Stimulated activated naive CD8-positive, alpha-beta T cell treated with anti-CD3 and anti-CD28 coated beads, Interleukin-15, Interleukin-2, amounts not matched to agents 100 U/mL and 50 U/mL, for 24 hours (primary cell): ENCODE measurements at places on chromosomes 1 and 21.

DNA sequence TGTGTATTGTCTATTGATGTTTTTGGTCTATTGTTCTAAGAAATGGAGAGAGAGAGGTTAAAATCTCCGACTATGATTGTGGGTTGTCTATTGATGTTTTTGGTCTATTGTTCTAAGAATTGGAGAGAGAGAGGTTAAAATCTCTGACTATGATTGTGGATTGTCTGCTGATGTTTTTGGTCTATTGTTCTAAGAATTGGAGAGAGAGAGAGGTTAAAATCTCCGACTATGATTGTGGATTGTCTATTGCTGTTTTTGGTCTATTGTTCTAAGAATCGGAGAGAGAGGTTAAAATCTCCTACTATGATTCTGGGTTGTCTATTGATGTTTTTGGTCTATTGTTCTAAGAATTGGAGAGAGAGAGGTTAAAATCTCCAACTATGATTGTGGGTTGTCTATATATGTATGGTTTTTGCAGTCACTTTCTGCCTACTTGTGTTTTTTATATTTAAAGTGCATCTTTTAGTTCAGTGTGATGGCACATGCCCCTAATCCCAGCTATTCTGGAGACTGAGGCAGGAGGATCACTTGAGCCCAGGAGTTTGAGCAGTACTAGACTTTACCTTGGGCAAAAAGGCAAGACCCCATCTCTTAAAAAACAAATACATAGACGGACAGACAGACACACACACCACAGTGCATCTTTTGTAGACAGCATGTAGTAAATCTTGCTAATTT lies 16.2 kb downstream of the C1orf159 start:
- DNase-seq = no peak

- peak; percentile 81 for DNase-seq
Observed at GRCh38 chr1:10941891-10942541, 70.4 kb upstream of the TARDBP start.

DNA sequence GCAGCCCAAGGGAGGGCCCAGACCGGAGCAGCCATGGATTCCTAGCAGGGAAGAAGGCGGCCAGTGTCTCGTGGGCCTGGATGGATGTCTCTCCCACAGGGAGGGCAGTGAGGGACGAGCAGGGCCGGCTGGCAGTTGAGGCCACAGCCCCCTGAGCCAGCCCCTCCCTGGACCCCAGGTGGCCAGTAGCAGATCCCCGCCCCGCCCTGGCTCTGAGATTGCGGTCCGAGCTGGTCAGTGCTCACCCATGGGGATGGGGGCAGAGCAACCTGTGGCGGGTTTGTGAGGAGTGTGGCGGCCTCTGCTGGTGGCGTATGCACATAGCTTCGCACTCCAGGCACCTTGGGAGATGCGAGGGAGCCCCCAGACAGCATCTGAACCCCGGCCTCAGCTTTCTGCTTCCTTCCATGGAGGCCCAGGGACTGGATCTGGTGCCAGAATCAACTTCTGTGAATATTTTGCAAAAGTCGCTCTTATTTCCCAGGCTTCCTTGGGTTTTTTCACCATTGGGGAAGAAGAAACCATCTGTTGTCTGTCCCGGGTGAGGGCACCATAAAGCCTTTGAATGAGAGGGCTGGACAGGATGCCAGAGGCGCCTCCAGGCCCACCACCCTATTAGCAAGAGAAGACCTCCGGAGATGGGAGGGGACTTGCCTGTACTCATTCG lies 8.4 kb upstream of the KCNN3 start:
- peak; percentile 79 for DNase-seq

- DNase-seq = peak; percentile 11
Observed at GRCh38 chr1:212034516-212035122, 738 bp downstream of the INTS7 start.

GRCh38 chr1:210332233-210332632 lies 3.5 kb downstream of the HHAT start:
- DNase-seq = no peak

- no peak for DNase-seq
Observed at GRCh38 chr1:19260211-19261138, 8.9 kb downstream of the MRTO4 start.

GRCh38 chr1:228986093-228986904 lies 251.0 kb downstream of the RHOU start:
- no peak for DNase-seq

DNA sequence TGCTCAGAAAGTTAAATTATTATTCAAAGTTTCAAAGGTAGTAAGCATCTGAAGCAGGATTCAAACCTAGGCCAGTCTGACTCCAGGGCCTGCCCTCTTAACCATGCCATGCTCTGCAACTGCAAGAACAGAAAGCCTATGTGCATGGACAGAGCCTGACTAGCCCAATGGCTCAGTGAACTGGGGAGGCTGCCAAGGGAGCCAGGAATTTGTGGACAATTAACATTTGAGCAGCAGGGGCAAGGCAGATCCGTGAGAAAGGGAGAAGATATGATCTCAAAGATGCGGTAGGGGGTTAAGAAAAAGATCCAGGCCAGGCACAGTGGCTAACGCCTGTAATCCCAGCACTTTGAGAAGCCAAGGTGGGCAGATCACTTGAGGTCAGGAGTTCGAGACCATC lies 6.5 kb upstream of the ATP1A4 start:
- no peak for DNase-seq

DNA sequence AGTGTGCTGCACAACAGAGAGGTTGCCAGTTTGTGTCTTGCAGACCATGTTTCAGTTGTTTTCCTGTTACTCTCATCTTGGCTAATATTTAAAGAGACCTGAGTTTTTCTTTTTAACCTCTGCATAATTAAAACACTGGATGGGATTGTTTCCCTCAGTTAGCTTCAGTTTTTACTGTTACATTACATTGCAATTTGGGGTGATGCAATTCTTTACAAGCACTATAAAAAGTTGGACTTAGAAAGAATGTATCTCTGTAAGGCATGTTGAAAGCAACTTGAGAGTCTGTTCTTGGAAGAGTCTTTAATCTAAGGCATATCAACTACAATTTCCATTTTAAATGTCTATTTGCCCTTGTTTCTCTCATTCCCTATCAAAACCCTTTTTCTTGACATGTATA lies 99.1 kb downstream of the DNM3 start:
- DNase-seq = no peak

- DNase-seq = no peak
Observed at GRCh38 chr1:1374589-1374928, 448 bp downstream of the AURKAIP1 start.

GRCh38 chr1:201883266-201883665 lies 5.4 kb upstream of the SHISA4 start:
- DNase-seq = no peak

DNA sequence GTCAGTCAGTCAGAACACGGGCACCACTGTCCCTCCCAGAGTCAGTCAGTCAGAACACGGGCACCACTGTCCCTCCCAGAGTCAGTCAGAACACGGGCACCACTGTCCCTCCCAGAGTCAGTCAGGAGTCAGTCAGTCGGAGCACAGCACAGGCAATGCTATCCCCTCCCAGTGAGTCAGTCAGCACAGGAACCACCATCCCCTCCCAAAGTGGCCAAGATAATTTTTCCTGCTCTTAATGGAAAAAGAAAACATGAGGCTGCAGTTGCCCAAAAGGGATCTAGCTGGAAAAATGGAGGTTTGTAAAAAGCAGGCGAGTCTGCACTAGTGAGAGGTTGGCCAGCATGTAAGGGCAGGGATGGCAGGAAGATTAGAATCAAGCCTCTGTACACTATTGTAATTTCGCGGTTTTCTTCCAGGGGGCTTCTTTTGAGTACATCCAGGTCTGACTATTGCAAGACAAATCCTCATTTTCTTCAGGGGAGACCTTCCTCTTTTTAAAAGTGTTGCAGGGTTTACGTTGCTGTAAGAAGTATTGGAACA lies 213.8 kb downstream of the SIPA1L2 start:
- no peak for DNase-seq

DNA sequence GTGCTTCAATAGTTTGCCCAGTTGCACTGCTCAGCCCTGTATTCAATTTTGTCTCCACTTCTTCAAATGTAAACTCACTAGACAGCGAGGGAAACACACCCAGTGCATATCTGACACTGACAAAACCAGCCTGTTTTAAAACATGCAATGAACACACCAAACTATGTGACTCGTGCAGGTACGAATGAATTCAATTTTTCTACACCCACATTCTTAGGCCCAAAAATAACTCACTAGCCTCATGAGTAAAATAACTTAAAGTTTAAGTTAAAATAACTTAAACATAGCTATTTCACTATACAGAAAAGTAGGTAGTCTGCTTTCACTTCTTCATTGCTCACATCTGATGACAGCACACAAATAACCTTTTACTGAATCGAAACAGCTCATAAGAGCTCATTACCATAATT lies 21.1 kb downstream of the TTC13 start:
- no peak for DNase-seq

GRCh38 chr1:203326830-203327683 lies 21.7 kb downstream of the BTG2 start:
- peak; percentile 93 for DNase-seq

GRCh38 chr1:212217633-212218032 lies 67.6 kb upstream of the PPP2R5A start:
- no peak for DNase-seq

DNA sequence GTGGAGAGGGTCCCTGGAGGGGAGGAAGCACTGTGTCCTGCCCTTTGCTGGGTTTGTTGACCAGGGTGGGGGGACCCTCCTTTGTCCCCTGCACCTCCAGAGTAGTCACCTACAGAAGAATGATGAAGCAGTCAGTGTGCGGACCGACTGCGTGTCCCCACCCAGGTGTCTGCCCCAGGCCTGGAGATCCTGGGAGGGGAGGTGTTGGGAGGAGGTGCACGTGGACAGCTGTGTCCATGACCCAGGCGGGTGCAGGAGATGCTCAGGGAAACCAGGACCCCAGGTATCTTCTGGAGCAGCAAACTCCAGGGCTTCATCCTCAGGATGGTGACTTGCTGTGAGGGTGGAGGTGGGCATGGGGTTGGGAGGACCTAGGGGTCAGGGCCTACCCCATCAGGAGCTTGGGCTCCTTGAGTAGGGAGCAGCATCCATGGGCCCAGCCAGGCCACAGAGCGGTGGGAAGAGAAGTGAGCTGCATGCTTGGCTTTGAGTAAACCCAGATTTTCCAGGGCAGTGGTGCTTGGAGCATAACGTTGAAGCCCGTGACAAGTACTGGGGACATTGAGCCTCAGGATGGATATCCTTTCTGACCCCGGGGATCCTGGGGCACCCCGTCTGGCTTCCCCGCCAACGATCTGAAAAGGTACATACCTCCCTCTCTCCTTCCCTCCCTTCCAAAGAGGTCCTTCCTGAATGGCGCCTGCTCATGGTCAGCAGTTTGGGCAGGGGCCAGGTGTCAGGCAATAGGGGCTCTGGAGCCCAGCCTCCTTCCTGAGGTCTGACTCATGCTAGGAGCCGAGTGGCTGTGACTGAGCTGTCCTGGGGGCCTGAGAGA lies 13.7 kb downstream of the ACTRT2 start:
- DNase-seq = no peak

DNA sequence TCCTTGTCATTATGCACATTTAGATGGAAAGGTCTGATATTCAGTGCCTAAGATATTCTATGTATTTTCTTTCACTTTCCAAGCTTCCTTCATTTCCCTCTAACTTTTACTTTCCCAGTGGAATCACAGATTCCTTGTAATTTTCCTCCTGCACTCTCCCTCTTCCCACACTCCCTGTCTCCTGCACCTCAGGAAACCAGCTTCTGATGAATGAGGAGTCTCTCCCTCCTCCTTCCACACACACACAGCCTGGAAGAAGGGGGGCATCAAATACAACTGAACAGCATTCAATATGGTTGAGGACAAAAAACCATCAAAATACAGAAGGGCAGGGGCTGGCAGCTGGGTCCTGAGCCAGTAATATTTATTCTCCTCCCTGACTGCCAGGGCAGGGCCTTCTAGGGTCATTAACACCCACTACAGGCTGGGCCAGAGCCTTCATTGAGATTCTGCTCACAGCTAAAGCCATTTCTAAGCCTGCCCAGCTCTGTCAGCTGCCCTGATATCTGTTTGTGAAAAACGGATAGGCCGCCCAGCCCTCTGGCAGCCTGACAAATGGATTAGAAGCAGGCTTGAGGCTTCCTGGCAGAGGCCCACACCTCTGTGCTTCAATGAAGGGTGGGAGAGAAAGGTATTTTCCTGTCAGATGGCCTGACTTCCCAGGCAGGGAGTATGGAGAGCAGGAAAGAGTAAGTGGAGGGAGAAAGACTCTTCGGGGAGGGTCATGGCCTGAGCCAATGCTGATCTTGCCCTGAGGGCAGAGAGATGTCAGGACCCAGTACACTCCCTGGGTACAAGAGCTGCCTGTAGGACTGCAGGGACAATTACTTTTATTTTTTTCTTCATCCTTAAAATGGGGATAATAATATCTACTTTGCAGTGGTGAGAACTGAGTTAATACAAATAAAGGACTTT lies 138.9 kb upstream of the SPATA6 start:
- DNase-seq = no peak

DNA sequence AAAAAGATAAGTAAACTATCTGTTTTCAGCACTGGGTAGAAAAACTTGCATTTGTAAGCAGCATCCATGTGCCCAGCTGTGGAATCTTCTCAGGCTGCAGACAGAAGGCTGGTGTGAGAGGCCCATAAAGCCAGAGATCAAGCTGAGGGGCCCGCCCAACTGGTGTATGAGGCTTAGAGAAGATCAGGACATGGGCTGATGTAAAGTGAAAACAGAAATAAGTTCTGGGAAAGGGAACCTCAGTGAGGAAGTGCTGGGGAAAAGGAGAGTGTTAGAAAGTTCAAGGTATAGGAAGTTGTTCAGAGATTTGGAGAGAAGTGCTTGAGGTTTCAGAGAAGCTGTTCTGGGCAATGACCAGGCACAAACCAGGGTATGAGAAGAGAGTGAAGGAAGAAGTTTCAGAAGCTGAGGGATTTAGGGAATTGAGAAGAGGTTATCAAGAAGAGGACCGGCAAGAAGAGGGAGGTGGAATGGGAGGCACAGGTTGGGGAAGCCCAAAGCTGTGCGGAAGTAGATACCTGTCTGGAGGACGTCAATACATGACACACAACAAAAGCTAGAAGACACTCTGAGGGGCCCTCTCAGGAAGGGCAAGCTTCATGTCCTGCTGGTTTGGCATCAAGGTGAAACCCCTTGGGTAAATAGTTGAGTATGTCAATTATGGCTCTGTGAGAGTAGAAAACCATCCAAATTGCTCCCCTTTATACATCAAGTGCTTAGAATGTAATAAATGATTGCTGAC lies 2.7 kb upstream of the CD5L start:
- DNase-seq = no peak

DNA sequence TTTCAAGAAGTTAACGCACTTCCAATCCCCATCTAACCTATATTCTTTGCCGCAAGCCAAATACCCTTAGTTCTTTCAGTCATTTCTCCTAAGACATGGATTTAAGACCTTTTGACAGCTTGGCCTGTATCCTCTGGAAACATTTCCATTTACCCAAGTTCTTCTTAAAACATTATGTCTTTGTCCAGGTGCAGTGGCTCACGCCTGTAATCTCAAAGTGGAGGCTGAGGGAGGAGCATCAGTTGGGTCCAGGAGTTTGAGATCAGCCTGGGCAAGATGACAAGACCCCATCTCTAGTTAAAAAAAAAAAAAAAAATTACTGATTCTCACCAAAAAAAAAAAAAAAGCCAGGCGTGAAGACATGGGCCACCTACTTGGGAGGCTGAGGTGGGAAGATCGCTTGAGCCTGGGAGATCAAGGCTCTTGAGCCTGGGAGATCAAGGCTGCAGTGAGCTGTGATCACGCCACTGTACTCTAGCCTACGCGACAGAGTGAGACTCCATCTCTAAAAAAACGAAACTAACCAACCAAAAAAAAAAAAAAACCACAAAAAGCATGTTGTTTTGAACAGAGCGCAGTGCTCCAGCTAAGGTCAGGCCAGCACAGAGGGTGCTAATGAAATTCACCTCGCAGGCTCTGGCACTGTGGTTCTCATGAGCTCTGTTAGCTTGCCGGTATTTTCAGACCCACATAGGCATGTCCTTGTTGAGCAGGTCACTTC lies 36.0 kb downstream of the NUAK2 start:
- DNase-seq = peak; percentile 63
